Activated T-helper 1 cell treated with anti-CD3 and anti-CD28 coated beads, Interleukin-2, amount 50 U/mL, for 16 hours (primary cell): ENCODE measurements at places on chromosomes 7 and 10.

DNA sequence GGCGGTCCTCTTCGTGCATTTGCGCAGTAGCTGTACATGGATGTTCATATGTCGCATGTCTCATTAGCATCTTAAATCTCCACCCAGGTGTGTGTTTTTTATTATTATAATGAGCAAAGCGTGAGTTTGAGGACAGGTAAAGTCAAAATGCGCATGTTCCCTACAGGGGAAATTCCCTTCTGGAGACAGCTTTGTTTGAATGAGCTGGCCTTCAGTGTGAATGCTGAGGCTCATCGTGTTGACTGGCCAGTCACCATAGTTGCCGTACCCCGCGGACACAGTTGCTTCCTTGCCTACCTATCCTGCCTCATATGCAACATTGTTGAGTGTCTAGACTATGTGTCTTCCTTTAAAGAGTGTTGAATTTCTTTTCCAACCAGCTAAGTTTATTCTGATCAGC, 13.6 kb downstream of the LYZL1 start:
- no peak for DNase-seq

- no peak for DNase-seq
Measured at GRCh38 chr10:70461397-70462348, 16.9 kb upstream of the PALD1 start.

DNA sequence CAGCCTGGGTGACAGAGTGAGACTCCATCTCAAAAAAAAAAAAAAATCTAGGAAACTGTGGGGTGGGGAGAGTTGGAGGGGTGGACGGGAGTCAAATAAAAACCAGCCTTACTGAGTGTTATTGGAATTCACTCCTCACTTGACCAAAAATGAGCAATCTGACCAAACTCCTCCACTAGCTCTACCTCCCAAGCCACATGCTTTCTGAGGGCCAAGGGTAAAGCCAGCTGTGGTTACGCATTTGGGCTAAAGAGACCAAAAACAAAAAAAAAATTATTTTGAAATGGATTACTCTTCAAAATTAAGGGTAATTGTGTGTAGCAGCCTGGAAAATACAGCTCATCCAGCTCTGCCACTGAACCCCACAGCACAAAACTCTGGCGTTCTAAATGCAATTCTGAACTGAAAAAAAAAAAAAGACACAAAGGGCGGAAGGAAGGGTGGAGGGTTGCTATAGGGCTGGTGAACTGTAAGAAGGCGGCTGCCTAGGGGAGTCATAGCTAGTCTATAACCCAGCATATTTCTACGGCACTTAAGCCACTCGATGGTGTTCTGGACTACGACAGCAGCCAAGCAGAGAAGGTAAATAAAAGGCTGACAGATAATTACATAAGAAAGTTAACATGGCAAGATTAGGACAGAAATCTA, 7.8 kb downstream of the ELMO1 start:
- DNase-seq: no peak

- DNase-seq: no peak
Measured at GRCh38 chr10:73424478-73424877, 8.9 kb downstream of the MSS51 start.

DNA sequence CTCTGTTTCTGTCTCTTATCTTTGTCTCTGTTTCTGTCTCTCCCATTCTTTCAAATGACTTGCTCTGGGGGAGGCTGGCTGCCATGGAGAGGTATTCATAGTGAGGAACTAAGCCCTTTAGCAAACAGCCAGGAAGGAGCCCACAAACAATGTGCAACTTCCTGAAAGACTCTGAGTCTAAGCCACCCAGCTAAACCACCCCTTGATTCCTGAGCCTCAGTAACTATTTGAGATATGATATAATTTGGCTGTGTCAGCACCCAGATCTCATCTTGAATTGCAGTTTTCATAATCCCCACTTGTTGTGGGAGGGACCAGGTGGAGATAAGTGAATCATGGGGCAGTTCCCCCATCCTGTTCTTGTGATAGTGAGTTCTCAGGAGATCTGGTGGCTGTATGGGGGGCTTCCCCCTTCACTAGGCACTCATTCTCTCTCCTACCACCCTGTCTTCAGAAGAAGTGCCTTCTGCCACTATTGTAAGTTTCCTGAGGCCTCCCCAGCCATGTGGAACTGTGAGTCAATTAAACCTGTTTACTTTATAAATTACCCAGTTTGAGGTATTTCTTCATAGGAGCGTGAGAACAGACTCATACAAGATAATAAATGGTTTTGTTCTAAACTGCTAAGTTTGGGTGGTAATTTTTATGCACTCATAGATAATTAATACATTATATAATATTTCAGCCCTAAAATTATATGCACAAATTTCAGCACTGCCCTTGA, 121.2 kb upstream of the FOXP2 start:
- no peak for DNase-seq

DNA sequence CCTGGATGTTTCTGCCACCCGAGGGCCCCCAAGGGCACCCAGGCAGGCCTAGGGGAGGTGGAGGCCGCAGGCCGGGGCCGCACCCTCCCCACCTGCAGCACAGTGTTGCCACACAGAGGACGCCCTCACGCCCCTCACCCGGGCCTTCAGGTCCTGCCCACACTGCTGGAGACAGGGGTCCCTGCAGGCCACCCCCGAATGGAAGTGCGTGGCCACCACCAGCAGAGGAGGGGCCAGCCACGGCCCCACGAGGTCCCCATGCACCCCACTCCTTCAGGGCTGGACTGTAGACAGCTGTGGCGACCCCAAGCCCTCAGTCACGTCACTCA, 35.4 kb downstream of the ADAP1 start:
- no peak for DNase-seq

- no peak for DNase-seq
Measured at GRCh38 chr7:1593091-1593866, 23.4 kb upstream of the PSMG3 start.

DNA sequence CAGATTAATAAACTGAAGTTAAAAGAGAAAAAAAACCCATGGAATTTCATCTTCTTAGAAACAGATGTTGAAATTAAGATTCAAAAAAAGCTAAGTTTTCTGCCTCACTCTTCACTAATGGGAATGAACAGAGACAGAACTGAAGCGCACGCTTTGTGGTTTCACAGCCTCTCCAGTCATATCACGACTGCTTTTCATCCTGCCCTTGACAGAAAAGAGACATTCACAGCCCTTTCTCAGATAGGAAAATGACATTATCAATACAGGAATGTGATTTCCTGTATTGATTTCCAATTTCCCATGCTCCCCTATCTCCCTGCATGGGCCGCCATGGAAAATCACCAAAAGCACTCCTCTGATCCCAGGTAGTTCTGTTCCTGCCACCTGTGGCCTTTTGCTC, 108.2 kb downstream of the PFKFB3 start:
- no peak for DNase-seq

DNA sequence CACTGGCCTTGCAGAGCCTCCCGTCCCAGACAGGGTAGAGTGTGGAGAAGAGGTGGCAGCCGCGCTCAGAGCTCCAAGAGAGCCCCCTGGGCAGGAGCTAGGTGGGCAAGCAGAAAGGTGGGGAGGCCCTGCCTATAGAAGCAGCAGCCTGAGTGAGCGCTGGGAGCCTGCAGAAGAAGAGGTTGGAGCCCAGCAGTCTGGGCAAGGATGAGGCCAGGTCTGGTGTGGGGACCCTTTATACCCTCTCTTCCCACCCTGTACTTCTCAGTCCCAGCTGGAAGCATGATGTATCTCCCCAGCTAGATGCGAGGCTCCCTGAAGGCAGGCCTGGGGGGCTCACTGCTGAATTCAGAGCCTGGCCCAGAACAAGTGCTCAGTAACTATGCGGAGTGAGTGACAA, 44.5 kb upstream of the ZMIZ1 start:
- DNase-seq: no peak

DNA sequence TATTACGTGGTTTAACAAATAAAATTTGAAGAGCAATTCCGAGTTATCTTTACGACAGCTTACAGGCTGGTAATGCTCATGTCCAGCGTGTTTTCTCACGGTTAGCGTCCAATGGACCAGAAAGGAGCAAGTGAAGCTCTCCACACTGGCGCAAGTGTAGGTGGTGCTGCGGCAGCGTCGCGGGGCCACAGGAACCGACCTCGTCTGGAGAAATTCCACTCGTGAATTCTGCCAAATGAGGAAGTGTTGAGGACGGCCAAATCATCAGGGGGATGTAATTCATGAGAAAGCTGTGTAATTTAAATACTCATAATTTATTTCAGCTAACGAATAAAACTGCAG, 350 bp upstream of the ZNF37A start:
- DNase-seq: no peak

- DNase-seq: no peak
Measured at GRCh38 chr7:43569424-43569823, 13.5 kb upstream of the STK17A start.
